ENCODE measurements at places on chromosomes 2 and 18.

- no peak for DNase-seq
Measured at GRCh38 chr2:125747165-125747425, 908.9 kb upstream of the GYPC start.

GRCh38 chr2:172460780-172461201 is 33.4 kb downstream of the ITGA6 start:
- DNase-seq, result no peak

DNA sequence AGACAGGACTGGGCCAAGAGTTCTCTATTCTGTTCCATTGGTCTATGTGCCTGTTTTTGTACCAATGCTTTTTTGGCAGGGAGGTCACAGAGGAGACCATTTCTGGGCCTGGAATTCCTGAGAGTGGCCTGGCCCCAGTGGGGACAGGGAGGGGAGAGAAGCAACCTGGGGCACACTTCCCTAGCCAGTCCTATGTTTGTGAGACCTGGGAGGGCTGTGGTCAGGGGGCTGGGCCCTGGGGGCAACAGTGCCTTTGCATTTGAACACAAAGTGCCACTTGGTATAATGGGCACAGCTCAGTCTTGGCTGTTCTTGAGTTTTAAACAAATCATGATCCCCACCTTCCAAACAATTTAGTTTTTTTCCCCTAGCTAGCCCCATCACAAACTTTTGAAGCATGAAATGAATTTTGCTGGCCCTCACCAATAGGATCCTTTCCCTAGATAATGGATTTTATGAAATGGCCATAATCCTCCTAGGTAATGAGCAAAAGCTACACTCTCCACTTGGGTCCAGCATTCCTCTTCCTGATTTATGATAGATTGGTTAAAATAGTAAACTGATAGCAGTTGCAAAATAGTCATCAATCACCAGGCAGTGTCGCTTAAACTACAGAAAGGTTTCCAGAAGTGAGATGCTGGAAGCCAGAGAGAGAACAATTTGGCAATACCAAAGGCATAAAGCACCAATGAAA is 133.5 kb downstream of the GLI2 start:
- DNase-seq, result peak; percentile 17

- no peak for DNase-seq
Measured at GRCh38 chr2:176533505-176534193, 264.4 kb downstream of the MTX2 start.

DNA sequence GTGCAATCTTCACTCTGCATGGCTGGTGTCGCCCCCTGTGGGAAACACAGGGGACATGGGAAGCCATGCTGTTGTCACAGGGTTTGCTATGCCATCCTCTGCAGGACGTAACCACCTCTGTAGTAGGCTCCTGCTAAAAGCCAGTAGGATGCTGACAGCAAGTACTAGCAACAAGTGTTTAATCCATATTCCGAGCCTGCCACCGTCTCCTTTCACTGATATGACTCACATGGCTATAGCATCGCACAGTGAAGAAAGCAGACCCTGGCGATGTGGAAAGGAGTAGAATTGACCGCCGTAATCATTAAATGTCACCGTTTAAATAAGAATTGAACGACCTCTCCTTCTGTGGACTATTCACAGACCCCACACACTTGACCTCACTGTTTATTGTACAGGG is 57.8 kb downstream of the CD8B2 start:
- DNase-seq, result no peak

GRCh38 chr18:57780706-57781347 is 22.3 kb downstream of the ATP8B1 start:
- no peak for DNase-seq

DNA sequence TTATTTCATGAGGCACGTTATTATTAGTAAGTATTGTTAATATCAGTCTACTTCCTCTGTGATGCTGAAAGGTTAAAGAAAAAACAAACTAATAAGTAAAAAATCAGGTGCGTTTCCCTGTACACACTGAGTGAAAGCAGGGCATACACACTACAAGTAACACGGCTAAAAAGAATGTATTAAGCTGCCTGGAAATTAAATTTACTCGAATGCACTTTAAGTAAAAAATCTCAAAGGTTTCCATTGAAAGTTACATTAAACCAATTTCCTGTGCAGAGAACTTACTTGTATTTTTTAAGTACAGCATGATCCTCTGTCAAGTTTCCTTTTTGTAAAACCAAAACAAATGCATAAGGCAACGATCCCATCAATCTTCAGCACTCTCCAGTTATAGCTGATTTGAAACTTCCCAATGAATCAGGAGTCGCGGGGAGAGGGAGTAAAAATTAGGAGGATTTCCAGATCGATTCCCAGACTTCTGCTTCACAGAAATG is 633 bp downstream of the BCL2 start:
- DNase-seq, result no peak

DNA sequence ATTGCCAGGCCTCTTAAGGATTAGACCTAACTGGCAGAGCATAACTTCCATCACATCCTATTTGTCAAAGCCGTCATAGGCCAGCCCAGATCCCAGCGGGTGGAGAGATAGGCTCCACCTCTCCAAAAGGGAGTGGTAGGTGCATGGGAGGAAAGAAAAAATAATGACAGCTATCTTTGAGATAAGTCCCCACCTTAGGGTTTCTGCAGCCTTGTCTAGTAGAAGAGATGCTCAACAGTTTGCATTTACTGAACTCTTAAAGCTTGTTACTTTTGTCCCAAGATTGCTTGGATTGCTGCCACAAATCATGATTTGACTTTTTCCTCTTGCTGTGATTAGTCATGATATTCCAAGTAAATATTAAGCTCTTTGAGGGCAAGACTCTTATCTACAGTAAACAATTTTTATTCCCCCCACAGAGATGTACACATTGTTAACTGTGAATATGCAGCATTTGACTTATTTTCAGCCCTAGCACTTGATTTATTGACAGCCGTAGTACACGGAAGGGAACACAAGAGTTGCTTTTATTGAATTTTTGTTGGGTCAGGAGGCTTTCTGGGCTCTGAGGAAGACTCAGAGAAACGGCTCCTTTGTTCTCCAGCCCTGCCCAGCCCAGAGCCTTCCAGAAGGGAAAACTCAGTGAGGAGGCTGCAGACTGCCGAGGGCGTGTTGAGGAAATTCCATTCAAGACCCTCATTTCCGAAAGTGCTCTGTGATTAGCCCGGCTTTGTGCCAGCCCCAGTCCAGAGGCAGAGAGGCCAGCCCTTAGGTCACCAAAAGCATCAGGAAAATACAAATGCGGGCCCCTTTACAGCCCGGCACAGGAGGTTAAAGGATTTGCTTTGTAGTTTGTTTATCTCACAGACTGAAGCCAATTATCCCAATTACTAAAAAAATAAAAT is 75.5 kb upstream of the ZNF532 start:
- peak; percentile 58 for DNase-seq

GRCh38 chr18:28143725-28144124 is 33.2 kb downstream of the CDH2 start:
- no peak for DNase-seq

All from psoas muscle (tissue), 8 donors.